A549 treated with CORT108297 at 1 μM for 4 hours (cell line): ENCODE measurements at places on chromosomes 12 and 14. TPM values are rescaled to one million over a fixed set of nuclear protein-coding genes. Genes with fewer than 3 reads are reported as not detected.

GSC gene
- 0.24 to 0.76 TPM (median 0.49 TPM) in 5 replicates for total RNA-seq

CDH24 gene
- total RNA-seq: 3.0 to 5.9 TPM (median 5.2 TPM) in 5 replicates

AKAP3 gene
- total RNA-seq: 0.07 to 0.36 TPM (median 0.18 TPM) in 5 replicates

EFS gene
- not detected in 5 replicates for total RNA-seq

CLBA1 gene
- total RNA-seq: 16.2 to 18.0 TPM (median 17.4 TPM) in 5 replicates

CIDEB gene
- 0.18 to 0.66 TPM (median 0.20 TPM) in 5 replicates for total RNA-seq

HAL gene
- 0.16 to 0.30 TPM (median 0.18 TPM) in 4 of 5 replicates, not detected in the other for total RNA-seq

TTC9 gene
- total RNA-seq: 1.9 to 2.4 TPM (median 2.2 TPM) in 5 replicates

IL26 gene
- total RNA-seq: not detected in 5 replicates

POTEG gene
- total RNA-seq: not detected in 5 replicates

KRT74 gene
- not detected in 5 replicates for total RNA-seq

E2F7 gene
- 6.6 to 8.4 TPM (median 7.2 TPM) in 5 replicates for total RNA-seq

EPYC gene
- total RNA-seq: not detected in 5 replicates

ACRBP gene
- total RNA-seq: 0.11 to 0.34 TPM (median 0.16 TPM) in 5 replicates

CYP27B1 gene
- total RNA-seq: 1.2 to 3.7 TPM (median 2.0 TPM) in 5 replicates
